Neural progenitor cell (in vitro differentiated cells): ENCODE measurements at places on chromosomes 1 and 21. TPM values are rescaled to one million over a fixed set of nuclear protein-coding genes. Genes with fewer than 3 reads are reported as not detected.

SRGAP2C gene
- total RNA-seq: 20.4 and 26.8 TPM in 2 replicates

HENMT1 gene
- total RNA-seq: 2.6 and 3.7 TPM in 2 replicates

TUFT1 gene
- 9.3 and 10.0 TPM in 2 replicates for total RNA-seq

DNA sequence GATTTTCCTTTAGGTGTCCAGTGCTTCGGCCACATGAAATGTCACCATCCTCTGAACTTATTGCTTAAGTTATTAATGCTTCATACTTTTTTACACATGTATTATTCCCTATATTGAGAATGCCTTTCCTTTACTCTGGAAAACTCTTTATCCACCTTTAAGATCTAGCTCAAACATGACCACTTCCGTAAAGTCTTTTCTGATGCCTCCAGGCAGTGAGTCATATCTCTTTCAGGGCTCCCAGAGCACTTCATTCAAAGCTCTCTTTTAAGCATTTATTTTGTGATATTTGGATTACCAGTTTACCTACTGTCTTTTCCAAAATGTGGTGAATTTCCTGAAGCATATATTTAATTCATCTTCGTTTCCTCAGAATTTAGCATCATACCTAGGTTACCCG lies 178.9 kb downstream of the HS2ST1 start:
- DNase-seq: no peak

DNA sequence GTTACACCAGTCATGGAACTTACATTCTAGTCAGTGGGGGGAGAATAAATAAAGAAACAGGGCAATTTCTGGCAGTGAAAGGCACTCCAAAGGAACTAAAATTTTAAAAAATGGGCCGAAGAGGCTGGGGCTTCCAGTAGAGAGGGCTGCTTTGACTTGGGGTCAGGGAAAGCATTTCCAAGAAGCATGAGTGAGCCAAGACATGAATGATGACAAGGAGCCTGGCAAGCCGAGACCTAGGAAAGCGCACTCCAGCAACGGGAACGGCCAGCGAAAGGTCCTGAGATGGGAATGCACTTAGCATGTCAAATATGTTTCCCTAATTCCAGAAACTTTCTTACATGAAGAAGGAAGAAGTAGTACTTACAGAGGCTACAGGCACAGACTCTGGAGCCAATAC lies 95.4 kb upstream of the NGF start:
- DNase-seq: no peak

DNA sequence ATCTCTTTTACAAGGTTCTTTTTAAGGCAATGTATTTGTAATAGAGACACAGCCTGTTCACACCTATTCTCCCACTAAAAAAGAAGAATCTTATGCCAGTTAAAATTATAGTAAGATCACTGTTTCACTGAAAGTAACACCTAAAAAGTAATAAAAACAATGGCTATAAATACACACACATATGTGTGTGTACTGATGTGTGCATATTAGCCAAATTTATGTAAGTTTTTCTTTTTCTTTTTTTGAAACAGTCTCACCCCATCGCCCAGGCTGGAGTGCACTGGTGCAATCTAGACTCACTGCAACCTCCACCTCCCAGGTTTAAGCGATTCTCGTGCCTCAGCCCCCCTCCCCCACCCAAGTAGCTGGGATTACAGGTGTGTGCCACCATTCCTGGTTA lies 56.8 kb upstream of the SLC30A10 start:
- no peak for DNase-seq

DNA sequence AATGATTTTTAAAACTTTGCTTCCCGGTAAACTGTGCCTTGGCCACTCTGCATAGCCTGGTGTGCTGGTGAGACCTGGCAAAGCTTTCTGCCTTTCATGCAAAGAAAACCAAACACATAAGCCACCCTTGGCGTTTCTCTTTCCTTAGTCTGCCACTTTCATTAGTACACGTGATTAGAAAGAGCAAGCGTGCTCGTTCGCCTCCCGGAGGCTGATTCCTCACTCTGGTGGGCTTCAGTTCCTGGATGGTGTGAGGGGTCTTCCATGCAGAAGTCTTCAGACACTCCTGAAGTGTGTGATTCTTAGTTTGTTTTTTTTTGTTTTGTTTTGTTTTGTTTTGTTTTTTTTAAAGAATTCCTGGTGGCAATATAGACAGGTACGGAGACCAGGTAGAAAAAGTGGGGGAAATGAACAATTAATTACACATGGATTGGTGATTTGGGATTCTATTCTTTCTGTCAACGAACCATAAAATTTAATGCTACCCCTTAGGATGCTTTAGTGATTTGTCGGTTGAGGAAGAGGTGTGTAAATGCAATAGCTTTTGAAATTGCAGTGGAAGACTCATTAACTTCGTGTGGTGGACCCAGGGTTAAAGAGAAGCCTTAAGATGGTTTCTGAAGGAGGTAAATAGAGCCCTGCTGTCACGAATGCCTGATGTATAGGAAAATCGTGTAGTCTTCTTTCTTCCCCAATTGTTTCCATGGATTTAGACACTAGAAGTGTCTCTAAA lies 2.1 kb downstream of the GALNT2 start:
- DNase-seq: peak; percentile 50

DNA sequence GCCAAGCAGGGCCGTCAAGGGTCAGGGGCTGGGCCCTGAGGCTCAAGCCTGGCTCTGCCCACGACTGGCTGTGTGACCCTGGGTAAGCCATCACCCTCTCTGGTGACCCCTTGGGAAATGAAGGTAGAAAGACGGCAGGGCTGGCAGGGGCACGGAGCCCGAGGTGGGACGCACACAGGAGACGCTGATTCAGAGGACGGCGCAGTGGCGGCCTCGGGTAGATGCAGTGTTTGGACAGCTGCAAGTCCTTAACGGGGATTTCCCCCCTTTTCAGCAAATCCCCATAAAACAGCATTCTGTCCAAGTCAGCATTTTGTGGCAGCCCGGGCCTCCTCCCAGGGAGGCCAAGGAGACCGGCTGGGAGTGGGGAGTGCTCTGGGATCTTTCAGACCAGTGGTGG lies 16.7 kb downstream of the COL8A2 start:
- DNase-seq: no peak

- DNase-seq: no peak
Observed at GRCh38 chr21:16837321-16837720, 675.5 kb upstream of the CXADR start.

DNA sequence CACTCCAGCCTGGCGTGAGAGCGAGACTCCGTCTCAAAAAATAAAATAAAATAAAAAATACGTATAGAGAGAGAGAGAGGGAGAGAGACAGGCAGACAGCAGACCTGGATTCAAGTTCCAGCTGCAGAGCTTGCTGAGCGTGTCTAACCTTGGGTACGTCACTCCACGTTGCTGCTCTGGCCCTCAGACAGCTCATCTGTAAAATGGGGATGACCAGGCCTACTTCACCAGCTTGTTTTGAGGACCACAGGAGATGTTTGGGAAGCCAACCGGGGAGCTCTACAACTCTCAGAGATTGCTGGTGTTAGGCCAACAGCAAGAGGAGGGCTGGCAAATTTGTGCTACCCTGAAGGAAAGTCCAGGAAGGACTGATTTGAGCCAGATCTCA lies 499 bp upstream of the TRAF5 start:
- no peak for DNase-seq

- DNase-seq: no peak
Observed at GRCh38 chr1:182170891-182171461, 109.5 kb upstream of the ZNF648 start.

DNA sequence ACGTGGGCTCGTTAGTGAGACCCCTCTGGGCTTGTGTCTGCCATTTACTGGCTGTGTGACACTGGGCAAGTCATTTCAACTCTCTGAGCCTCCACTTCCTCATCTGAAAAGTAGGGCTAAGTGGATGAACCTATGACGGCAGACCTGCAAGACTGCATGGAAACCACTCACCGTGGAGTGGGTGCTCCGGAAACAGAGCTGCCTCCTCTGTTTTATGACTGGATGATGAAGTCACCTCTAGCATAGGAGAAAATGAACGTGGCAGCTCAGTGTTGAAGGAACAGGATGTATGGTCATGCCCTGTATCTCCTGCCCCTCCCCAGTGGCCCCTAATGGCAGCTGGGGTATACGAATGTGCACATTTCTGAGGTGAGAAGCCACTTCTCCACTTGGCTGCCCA lies 40.5 kb downstream of the STPG1 start:
- DNase-seq: no peak

DNA sequence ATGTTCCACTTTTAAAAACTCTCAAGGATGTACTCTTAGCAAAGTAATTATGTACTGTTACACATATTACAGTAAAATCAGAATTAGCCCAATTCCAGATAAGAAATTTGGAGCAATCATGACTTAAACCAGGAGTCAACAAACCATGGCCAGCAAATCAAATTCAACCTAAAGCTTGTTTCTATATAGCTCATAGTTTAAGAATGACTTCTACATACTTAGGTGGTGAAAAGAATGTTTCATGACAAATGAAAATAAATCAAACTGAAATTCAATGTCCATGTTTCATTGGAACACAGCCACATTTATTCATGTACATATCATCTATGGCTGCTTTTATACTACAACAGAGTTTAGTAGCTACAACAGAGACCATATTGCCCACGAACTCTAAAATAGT lies 35.1 kb downstream of the FRRS1 start:
- no peak for DNase-seq

- no peak for DNase-seq
Observed at GRCh38 chr1:230334447-230334837, 91.7 kb downstream of the PGBD5 start.

GRCh38 chr1:78176448-78176847 lies 130.7 kb downstream of the GIPC2 start:
- peak; percentile 27 for DNase-seq

GRCh38 chr1:147389532-147390184 lies 147.2 kb downstream of the CHD1L start:
- peak; percentile 68 for DNase-seq

GRCh38 chr1:212207118-212207517 lies 78.1 kb upstream of the PPP2R5A start:
- DNase-seq: no peak

- DNase-seq: no peak
Observed at GRCh38 chr1:219988387-219988786, 57.9 kb downstream of the EPRS1 start.
